ENCODE measurements at places on chromosomes 11 and 22. TPM values are rescaled to one million over a fixed set of nuclear protein-coding genes. Genes with fewer than 3 reads are reported as not detected.

FAT3 gene
- 80.6 TPM for total RNA-seq

CHRM1 gene
- not detected for total RNA-seq

C22orf15 gene
- not detected for total RNA-seq

KRTAP5-9 gene
- 0.76 TPM for total RNA-seq

MMP27 gene
- not detected for total RNA-seq

RAB38 gene
- total RNA-seq: 0.76 TPM

MIOX gene
- total RNA-seq: 4.0 TPM

CAVIN3 gene
- total RNA-seq: 5.9 TPM

CEND1 gene
- 58.7 TPM for total RNA-seq

ANKRD42 gene
- total RNA-seq: 2.2 TPM

ST3GAL4 gene
- 10.4 TPM for total RNA-seq

FXYD2 gene
- total RNA-seq: 0.44 TPM

FOLR1 gene
- not detected for total RNA-seq

PRG2 gene
- not detected for total RNA-seq

NRGN gene
- 28.9 TPM for total RNA-seq

PLAAT5 gene
- 11.2 TPM for total RNA-seq

CEP126 gene
- 3.9 TPM for total RNA-seq

CNIH2 gene
- total RNA-seq: 61.3 TPM

SEPTIN5 gene
- 96.0 TPM for total RNA-seq
